ENCODE measurements at places on chromosomes 13 and 19.

- DNase-seq, result no peak
Observed at GRCh38 chr19:3725121-3725520, 16.9 kb downstream of the TJP3 start.

DNA sequence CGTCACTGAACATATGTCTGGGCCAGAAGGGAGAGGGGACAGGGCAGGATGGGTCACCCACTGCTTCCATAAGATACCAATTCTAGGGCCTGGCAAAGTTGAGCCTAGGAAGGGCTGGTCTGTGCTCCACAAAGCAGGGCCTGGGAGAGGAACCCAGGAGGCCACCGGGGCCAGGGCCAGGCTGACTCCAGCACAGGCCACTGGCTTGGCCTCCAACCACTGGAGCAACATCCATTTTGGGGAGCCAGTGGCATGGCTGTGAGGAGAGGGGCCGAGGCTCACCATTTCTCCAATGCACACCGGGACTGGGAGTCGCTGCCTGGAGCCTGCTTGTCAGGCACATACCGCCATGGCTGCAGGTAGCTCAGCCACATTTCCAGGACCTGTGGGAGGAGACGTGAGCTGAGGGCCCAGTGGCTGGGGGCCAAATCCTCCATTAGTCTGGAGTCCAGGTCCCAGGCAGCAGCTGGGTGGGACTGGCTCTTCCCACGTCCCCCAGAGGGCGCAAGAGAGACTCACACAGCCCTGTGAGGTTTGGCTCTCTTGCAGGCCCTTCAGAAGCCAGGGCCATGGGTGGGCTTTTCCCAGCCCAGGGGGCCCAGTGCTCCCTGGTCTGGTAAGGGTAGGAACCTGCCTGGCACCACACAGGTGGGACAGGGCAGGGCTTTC, 27.7 kb downstream of the TUBA3C start:
- peak; percentile 5 for DNase-seq

DNA sequence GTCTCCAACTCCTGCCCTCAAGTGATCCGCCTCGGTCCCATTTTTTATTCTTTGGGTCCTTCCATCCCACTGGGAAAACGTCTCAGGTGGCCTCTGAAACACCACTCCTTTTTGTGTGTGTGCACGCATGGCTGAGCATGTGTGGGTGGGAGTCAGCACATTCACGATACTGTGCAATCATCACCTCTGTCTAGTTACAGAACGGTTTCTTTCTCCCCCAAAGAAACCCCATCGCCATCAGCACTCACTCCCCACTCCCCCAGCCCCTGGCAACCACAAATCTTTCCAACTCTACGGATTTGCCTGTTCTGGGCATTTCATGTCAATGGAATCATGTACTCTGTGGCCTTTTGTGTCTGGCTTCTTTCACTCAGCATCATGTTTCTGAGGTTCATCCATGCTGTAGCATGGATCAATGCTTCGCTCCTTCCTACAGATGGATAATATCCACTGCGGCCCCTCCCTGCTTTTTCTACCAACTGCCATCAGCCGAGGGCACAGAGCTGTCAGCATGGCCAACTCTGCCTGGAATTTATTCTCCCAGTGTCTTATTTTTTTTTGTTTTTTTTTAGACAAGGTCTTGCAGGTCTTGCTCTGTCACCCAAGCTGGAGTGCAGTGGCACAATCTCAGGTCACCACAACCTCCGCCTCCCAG, 9.7 kb downstream of the F2RL3 start:
- DNase-seq, result no peak

DNA sequence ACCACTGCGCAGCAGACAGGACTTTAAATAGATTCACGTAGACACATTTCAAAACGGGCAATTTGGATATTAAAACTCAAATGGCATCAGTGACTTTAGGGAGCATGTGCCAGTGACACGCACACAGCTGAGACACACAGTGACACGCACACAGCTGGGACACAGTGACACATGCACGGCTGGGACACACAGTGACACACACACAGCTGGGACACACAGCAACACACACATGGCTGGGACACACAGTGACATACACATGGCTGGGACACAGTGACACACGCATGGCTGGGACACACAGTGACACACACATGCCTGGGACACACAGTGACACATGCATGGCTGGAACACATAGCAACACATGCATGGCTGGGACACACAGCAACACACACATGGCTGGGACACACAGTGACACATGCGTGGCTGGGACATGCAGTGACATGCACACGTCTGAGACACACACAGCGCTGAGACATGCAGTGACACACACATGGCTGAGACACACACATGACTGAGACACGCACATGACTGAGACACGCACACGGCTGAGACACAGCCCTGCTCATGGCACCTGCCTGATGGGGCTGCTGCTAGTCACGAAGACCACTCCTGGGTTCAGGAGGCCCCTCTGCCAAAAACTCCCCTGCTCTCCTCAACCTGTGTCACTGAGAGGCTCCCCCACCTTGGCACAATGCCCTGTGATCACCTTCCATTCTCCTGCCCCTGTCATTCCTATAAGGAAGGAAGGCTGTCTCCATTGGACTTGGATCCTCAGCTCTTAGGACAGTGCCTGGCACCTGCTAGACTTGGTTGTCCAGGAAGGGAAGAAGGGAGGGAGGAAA, 52.5 kb downstream of the SOX1 start:
- no peak for DNase-seq

- DNase-seq, result no peak
Observed at GRCh38 chr19:2768365-2769132, 14.5 kb downstream of the SGTA start.

- DNase-seq, result no peak
Observed at GRCh38 chr13:37889102-37889501, 19.5 kb upstream of the TRPC4 start.

DNA sequence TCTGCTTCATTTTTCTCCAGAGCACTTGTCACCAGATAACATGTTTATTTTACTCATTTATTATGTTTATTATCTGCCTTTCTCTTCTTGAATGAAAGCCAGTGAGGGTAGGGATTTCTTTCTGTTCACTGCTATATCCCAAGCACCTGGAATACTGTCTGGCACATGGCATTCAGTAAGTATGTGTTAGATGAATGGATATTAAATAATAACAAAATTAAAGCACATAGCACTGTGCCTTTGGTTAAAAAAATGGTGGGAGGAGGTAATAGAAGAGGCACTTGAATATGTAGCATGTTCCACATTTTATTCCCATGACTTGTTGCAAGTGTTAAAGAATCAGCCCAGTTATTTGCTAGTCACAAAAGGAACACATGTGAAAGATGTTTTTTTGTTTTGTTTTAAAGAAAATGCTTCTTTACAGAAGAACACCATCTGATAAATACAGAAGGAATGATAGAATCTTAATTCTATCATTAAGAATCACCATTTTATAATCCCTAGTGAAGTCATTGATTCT, 151.0 kb downstream of the DLEU7 start:
- no peak for DNase-seq

GRCh38 chr13:23767838-23768237, 121.4 kb downstream of the MIPEP start:
- DNase-seq, result no peak

DNA sequence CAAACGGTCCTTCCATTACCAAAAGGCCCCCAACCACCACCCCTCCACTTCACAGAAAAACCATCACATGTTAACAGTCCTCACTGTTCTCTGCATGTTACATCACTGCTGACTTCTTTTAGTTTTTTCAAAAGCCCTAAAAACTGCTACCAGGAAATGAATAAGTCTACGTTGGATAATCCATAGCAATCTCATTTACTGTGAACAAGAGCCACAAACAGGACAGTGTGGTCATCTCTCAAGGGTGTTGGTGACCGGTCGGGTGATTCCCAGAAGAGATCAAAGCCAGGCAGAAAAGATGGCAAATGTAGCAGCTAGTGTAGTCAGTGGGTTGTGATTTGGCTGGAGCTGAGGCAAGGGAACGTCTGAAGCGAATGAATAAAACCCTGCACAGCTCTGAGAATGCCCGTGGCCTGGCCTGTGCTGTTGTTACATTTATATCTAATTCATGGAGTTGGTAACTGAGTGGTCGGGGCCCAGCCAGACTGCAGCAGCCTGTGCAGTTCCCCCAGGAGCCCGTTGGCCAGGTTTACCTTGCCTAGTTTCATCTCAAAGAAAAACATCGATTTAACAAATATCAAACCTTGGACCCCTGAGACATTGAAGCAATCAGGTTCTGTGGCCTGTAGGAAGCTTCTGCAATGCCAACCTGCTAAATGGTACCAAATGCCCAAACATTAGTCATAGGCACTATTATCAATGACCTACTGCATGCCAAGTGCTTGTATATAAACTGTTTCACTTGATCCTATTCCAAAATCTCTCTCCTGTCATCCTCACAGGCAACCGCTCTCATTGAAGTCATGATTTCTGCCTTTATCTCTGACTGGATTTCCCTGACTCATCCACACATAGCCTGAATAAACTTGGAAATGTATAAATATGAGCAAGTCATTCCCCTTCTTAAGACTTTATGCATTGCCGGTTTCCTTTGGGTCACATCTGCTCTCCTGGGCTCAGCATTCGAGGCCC, 153.8 kb upstream of the SERP2 start:
- no peak for DNase-seq

GRCh38 chr13:99404005-99404755, 97.0 kb upstream of the GPR183 start:
- DNase-seq, result no peak

GRCh38 chr19:40270362-40271089, 14.6 kb downstream of the AKT2 start:
- no peak for DNase-seq

- no peak for DNase-seq
Observed at GRCh38 chr13:83716121-83716520, 166.2 kb downstream of the SLITRK1 start.

DNA sequence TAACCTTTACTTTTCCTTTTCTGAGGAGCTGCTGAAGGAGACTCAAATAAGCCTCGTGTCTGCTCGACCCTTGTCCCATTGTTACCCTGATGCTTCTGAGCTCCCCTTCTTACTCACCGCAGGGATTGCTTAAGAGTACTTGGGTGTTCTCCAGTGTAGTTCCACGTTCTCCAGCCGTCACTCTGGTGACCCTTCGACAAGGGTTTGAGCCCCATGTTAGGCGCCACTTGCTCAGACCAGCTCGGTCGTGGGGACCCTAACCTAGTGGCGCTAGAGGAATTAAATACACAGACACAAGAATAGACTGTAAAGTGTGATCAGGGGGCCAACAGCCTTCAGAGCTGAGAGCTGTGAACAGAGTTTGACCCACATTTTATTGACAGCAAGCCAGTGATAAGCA, 10.3 kb downstream of the ZNF480 start:
- no peak for DNase-seq

- DNase-seq, result no peak
Observed at GRCh38 chr19:30310602-30311263, 61.5 kb upstream of the ZNF536 start.

GRCh38 chr13:74325106-74325505, 190.9 kb upstream of the KLF12 start:
- no peak for DNase-seq

DNA sequence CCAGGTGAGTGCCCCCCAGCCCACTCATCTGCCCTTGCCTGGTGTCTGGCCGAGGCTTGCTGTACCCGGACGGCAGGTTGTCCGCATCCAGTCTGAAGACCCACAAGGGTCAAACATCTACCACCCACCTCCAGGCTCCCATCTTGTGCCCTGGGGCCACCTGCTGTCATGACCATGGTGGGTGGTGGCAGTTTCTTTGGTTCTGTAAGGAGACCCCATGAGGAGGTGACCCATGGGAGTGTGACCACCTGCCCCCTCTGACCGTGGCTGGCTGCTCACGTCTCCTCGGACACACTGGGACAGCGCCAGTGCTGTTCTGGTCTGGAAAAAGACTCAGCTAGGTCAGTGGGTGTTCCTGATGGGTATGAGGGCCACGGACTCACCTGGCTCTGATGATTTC, 93.9 kb downstream of the TEX29 start:
- DNase-seq, result no peak

- DNase-seq, result no peak
Observed at GRCh38 chr19:50432221-50433028, at the start of gene MYBPC2. Gene MYBPC2 (plus strand): TSS chr19:50432892. CDS start chr19:50432954, 62 bp downstream.

DNA sequence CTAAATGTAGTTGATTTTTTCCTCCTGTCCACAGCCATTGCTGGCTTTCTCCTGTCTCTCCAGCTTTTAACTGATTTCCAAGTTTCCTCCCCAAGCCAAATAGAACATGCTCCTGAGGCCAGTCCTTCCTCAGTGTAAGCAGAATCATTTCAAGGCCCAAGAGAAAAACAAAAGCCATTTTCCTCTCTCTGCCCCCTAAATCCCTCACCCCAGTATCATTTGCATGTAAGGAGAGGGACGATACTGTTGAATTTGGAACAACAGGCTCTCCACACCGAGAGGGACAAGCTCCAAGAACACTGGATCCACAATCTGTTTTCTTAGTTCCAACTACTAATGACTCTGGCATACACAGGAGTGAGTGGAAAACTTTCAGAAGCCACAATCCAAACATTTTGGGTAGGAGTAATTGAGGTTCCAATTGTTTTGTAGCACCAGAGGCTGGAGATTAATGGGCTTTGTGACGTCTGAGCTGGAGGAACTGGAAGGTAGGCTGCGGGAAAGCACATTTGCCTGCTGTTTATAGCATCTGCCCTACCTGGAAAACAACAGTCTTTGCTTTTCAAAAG, 156.8 kb downstream of the FLT1 start:
- no peak for DNase-seq

DNA sequence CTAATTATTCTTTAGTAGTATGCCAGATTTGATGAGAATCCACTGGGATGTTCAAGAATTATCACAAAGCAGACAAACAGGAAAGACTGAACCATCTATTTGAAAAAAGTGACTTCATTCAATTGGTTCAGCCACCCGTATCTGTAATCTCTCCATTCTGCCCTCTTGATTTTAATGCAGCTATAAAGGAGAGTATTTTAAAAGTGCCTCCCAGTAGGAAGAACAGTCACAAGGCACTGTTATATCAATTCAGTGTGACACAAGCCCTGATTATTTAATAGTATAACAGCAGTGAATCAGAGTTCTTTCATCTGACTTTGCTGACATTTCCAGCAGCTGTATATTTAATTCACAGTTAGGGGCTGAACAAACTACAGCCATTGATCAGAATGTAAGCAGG, 77.3 kb upstream of the SLAIN1 start:
- no peak for DNase-seq

GRCh38 chr13:113770937-113771336, 11.9 kb downstream of the TMEM255B start:
- no peak for DNase-seq

- DNase-seq, result no peak
Observed at GRCh38 chr13:23642110-23642509, 71.9 kb downstream of the TNFRSF19 start.

GRCh38 chr19:47176071-47176626, 45.5 kb downstream of the SAE1 start:
- no peak for DNase-seq

- DNase-seq, result no peak
Observed at GRCh38 chr13:46304546-46304945, 82.5 kb downstream of the RUBCNL start.
